Chondrocyte (in vitro differentiated cells): ENCODE measurements at places on chromosomes 2 and 18. TPM values are rescaled to one million over a fixed set of nuclear protein-coding genes. Genes with fewer than 3 reads are reported as not detected.

MITD1 gene
- total RNA-seq = 18.0 to 20.3 TPM (median 19.6 TPM) in 3 replicates

OTOS gene
- not detected in 3 replicates for total RNA-seq

EPB41L3 gene
- total RNA-seq = 47.0 to 63.5 TPM (median 61.1 TPM) in 3 replicates

GDF7 gene
- total RNA-seq = 10.9 to 12.8 TPM (median 12.6 TPM) in 3 replicates

TMEM37 gene
- total RNA-seq = 0.36 to 1.1 TPM (median 0.77 TPM) in 3 replicates

ANO7 gene
- 0.48 to 2.2 TPM (median 1.5 TPM) in 3 replicates for total RNA-seq

ASXL3 gene
- 3.4 to 14.5 TPM (median 3.9 TPM) in 3 replicates for total RNA-seq

DNAJC5G gene
- total RNA-seq = not detected in 3 replicates

ERMN gene
- total RNA-seq = not detected in 3 replicates

ACADL gene
- not detected in 3 replicates for total RNA-seq

ERFE gene
- 1.8 to 10.3 TPM (median 9.4 TPM) in 3 replicates for total RNA-seq

SCTR gene
- total RNA-seq = not detected in 3 replicates

AGXT gene
- not detected in 3 replicates for total RNA-seq

MBOAT2 gene
- total RNA-seq = 34.4 to 40.2 TPM (median 35.6 TPM) in 3 replicates

MAL gene
- total RNA-seq = not detected in 3 replicates

NIF3L1 gene
- total RNA-seq = 14.8 to 22.2 TPM (median 17.5 TPM) in 3 replicates

MAP3K19 gene
- total RNA-seq = not detected in 3 replicates

L3MBTL4 gene
- total RNA-seq = 0.41 to 1.9 TPM (median 1.0 TPM) in 3 replicates

TLX2 gene
- 0.10 TPM in 1 of 3 replicates, not detected in the others for total RNA-seq

FHOD3 gene
- 8.2 to 9.9 TPM (median 8.9 TPM) in 3 replicates for total RNA-seq

IL36B gene
- not detected in 3 replicates for total RNA-seq

LIMS4 gene
- total RNA-seq = 2.2 to 4.2 TPM (median 3.3 TPM) in 3 replicates

SLC19A3 gene
- 0.52 to 0.56 TPM in 2 of 3 replicates, not detected in the other for total RNA-seq

GPR148 gene
- total RNA-seq = not detected in 3 replicates

RTP5 gene
- total RNA-seq = not detected in 3 replicates

LIMS3 gene
- 4.7 to 6.2 TPM (median 5.2 TPM) in 3 replicates for total RNA-seq

ABCB6 gene
- total RNA-seq = 27.1 to 39.0 TPM (median 27.4 TPM) in 3 replicates

ZNF532 gene
- 123 to 163 TPM (median 162 TPM) in 3 replicates for total RNA-seq

PLEK gene
- total RNA-seq = 0.15 TPM in 1 of 3 replicates, not detected in the others

MAP4K4 gene
- 98.2 to 122 TPM (median 121 TPM) in 3 replicates for total RNA-seq

CERKL gene
- total RNA-seq = not detected in 3 replicates

KCNG2 gene
- not detected in 3 replicates for total RNA-seq

MTCL1 gene
- total RNA-seq = 43.9 to 54.4 TPM (median 50.8 TPM) in 3 replicates

ACVR1C gene
- 0.05 to 0.31 TPM (median 0.17 TPM) in 3 replicates for total RNA-seq

SKOR2 gene
- total RNA-seq = not detected in 3 replicates

IL1RL2 gene
- total RNA-seq = 0.07 to 0.46 TPM in 2 of 3 replicates, not detected in the other

ADAM23 gene
- 19.2 to 24.5 TPM (median 22.7 TPM) in 3 replicates for total RNA-seq

CHRNG gene
- not detected in 3 replicates for total RNA-seq

CYP1B1 gene
- total RNA-seq = 60.6 to 135 TPM (median 133 TPM) in 3 replicates

FAM228B gene
- total RNA-seq = 15.8 to 21.5 TPM (median 19.0 TPM) in 3 replicates

SPEG gene
- 62.9 to 94.9 TPM (median 89.7 TPM) in 3 replicates for total RNA-seq

CHCHD5 gene
- total RNA-seq = 16.9 to 22.7 TPM (median 22.4 TPM) in 3 replicates

HOXD12 gene
- total RNA-seq = not detected in 3 replicates

RFX8 gene
- not detected in 3 replicates for total RNA-seq

GAREM1 gene
- 6.2 to 7.7 TPM (median 6.3 TPM) in 3 replicates for total RNA-seq

SPATA3 gene
- total RNA-seq = not detected in 3 replicates

ITPRIPL1 gene
- 0.63 to 3.2 TPM (median 2.8 TPM) in 3 replicates for total RNA-seq

TRIM43 gene
- total RNA-seq = not detected in 3 replicates

ORMDL1 gene
- total RNA-seq = 50.8 to 61.7 TPM (median 50.9 TPM) in 3 replicates

SLC9A4 gene
- not detected in 3 replicates for total RNA-seq

GREB1 gene
- total RNA-seq = 0.52 to 2.2 TPM (median 1.6 TPM) in 3 replicates

DRC1 gene
- total RNA-seq = 0.17 TPM in 1 of 3 replicates, not detected in the others

CABYR gene
- total RNA-seq = 8.1 to 11.5 TPM (median 9.8 TPM) in 3 replicates

AQP12B gene
- total RNA-seq = not detected in 3 replicates

CPS1 gene
- total RNA-seq = 4.3 to 15.2 TPM (median 4.6 TPM) in 3 replicates

LCT gene
- total RNA-seq = not detected in 3 replicates

ARHGEF33 gene
- total RNA-seq = 0.28 to 0.87 TPM (median 0.51 TPM) in 3 replicates

C2orf78 gene
- total RNA-seq = not detected in 3 replicates
